ENCODE measurements at places on chromosomes 7 and 10.

- DNase-seq = no peak
Observed at GRCh38 chr10:52056291-52056690, 257.8 kb upstream of the DKK1 start.

GRCh38 chr10:25130906-25131305 is 43.9 kb upstream of the GPR158 start:
- DNase-seq = no peak

- no peak for DNase-seq
Observed at GRCh38 chr7:17022920-17023319, 141.1 kb upstream of the AGR3 start.

DNA sequence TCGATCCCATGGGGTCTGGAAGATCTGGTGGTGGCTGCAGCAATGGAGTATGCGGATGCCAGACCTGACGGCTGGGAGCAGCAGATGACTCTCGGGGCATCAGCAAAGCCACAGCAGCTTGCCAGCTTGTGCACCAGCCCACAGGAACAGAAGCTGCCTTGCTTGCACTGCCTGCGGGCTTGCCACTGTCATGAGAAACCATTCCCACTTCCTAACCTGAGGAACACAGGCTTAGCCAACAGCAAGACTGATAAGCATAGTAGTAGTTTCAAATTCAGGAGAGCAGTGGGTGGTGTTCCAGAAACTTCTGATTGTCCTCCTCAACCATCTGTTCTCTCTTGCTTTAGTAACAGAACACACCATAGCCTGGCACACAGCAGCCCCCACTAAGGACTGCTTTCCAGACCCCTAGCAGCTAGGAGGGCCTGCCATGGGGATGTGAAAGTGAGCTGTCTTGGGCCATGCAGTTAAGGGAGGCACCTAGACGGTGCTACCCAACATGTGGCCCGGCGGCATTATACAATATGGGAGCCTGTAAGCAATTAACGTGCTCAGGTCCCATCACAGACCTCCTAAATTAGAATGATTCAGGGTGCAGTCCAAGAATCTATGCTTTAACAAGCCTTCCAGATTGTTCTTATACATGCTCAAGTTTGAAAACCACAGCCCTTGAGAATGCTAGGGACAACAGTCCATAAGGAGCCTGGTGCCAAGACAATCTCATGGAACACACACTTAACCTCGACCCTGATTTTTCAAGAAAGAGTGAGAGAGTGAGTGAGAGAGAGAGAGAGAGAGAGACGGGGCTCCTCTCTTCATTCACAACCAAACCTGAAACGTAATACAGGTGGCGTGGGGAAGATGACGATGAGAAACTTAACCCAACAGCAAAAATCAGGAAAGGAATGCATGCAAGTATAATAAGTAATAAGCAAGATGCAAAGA is 7.1 kb downstream of the ANXA11 start:
- DNase-seq = no peak

- no peak for DNase-seq
Observed at GRCh38 chr7:98051118-98051744, 55.4 kb upstream of the LMTK2 start.

DNA sequence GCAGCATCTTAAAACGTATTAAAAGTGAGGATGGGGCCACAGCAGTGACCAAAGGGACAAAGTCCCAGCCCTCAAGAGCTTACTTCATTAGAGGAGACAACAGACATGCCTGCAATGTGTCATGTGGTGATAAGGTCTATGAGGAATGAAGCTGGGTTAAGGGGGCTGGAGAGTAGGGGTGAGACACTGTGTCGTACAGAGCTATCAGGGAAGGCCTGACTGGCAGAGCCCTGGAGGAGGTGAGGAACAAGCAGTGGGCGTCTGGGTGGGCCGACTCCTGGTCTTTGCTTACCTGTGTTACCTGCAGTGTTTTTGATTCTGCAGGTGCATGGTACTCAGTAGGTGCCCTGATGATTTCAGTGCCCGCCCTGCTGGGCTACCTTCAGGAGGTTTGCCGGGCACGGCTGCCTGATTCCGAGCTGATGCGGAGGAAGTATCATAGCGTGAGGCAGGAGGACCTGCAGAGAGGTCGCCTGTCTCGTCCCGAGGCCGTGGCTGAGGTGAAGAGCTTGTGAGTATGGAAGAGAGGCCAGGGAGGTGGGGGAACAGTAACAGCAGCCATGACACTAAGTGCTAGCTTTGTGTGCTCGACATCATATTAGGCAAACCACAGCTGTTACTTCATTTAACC is 7.6 kb downstream of the ZFYVE27 start:
- no peak for DNase-seq

GRCh38 chr10:132839061-132839460 is 53.1 kb upstream of the NKX6-2 start:
- DNase-seq = no peak

DNA sequence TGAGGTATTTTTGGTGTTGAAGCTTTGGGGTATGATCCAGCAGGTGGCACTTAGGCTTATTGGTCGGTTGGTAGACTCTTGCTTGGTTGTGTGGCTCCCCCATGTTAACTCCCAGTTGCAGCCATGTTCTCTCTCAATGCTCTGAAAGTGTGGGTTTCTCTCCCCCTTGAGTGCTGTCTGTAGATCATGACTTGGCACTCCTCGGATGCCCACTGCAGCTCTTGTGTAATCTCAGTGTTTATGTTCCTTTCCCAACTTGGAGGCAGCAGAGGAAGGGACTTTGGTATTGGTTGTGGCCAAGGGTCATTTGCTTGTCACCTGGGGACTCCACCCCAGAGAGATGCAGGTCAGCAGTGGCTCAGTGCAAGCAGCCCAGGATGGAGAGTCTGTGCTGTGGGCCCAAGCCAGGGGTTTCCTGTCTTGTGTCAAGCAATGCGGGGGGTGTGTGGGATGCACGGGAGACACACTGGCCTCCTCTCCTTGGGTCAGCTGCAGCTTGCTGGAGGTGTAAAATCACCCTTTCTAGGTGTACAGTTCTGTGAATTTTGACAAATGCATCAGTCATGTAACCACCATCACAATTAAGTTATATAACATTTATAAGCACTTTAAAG is 36.9 kb downstream of the PIK3CG start:
- DNase-seq = no peak

DNA sequence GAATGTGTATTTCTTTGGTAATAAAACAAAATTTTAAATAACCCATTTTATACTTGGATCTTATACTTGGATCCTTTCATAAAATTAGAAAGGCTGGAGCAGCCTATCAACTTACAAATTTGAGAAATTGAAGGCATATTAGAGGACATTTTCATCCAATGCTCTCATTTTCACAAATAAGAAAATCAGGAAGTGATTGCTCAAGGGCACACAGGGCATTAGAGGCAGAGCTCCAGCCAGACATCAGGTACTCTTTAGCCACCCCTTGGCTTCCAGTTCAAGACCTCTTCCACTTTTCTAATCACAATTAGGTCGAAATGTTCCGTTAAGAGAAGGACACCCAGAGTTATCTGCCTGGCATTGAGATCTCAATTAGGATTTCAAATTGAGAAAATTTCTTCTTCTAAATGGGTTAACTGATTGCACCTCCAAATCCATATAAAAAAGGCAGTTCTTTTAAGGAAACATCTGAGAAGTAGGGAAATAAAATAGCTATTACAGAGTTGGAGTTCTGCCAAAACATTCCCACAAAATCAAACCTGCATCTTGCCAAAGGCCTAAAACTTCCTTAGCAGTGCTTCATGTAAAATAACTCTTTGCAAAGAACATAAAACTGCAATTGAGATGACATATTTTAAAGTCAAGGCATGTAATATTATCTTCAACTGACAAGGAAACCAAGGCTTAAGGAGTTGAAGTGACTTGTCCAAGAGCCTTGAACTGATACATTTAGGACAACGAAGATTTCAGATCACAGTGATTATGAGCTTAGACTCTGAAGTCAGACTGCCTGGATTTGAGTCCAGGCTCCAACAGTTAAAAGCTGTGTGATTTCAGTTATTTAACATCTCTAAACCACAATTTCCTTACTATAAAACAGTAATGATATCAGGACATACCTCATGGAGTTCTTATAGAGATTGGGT is 2.4 kb downstream of the ACTA2 start:
- DNase-seq = no peak

DNA sequence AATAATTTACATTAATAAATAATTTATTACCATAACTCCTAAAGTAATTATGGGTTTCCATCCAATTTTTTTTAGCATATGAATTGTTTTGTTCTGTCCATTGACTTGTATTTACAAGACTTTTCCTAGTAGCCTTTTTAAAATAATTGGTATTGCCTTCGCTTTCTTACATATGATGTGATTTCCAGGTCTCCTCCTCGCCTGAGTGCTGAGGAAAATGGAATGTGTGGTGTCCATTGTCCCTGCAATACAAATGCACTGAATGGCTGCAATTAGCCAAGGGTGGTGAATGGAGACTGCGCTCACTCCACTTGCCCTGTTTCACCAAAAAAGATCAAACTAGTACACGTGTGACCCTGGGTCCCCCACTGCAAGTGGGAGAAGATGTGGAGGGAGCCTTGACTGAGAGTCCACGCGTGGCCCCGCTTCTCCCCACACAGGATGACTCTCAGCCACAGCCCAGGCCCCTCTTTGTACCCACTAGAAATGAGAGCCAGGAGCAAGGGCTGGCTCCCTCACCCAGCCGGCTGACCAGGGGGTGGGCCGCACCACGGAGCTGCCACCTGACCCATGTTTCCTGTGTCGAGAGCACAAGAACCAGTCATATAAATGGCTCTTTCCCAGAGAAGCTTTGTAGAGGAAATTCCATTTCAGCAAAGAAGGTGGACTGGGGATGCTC is 52.6 kb downstream of the FAM53B start:
- DNase-seq = no peak

- DNase-seq = no peak
Observed at GRCh38 chr10:133356549-133357284, 1.1 kb downstream of the FUOM start.

DNA sequence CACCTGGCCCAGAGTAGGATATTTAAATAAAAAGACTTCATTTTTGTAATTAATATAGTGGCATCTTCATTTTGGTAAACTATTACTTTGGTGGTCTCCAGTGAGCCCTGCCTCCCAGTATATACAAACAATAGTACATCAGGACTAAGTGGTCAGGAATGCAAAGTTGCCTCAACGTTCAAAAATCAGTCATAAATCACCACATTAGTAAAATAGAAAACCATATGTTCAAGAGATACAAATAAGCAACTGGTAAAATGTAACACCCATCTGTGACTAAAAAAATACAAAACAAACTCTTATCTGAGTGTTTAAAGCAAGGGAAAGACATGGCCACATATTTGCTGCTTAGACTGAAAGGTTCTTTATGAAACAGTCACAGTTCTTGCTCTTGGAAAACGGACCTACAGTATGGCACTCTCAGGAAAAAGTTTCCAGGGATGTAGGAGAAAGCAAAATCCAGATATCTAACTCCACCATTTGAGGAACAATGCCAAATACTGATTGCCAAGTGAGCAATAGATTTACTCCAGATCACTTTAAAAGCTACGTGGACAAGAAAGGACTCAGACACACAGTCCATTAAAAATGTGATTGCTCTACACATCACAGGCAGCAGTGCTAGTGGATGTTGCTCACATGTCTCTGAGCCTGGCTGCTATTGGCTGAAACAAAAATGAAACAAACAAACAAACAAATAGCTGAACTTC is 15.1 kb upstream of the RHOBTB1 start:
- no peak for DNase-seq

DNA sequence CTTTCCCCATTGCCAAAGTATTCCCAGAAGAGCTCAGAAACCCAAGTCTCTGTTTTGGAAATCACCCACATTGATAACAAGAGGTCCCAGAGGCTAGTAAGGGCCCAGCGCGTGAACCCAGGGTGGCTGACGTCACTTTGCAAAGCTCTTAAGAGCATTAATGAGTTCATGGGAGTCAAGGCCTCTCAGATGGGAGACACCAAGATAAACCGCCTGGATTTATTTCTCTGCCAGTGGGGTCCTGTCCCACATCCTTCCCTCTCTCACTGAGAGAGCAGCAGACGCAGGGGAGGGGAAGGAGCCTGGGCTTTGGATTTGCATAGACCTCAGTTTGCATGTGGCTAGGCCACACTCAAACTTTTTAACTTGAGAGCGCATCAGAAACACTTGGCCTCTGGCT is 184.8 kb upstream of the PDE1C start:
- DNase-seq = no peak

- no peak for DNase-seq
Observed at GRCh38 chr10:123884351-123884906, 7.2 kb downstream of the CPXM2 start.

- DNase-seq = no peak
Observed at GRCh38 chr7:21579341-21580072, 36.7 kb downstream of the DNAH11 start.

DNA sequence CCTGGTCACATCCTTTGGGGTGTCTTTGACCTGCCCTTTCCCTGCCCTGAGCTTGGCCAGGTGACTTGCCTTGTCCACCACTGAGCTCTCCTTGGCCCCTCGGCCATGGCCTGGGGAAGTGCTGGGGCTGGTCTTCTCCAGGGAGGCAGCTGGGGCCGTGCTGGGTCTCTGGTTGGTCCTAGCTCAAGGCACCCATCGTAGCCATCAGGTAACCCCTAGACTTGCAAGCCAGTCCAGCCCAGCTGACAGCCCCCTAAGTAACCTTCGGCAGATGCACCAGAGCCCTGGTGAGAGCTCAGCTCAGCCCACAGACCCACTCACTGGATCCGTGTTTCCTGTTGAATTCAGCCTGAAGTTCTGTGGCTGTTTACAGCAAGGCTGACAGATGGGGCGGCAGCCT is 176.2 kb upstream of the SHH start:
- no peak for DNase-seq

- DNase-seq = no peak
Observed at GRCh38 chr7:70923181-70923845, 208.6 kb upstream of the GALNT17 start.

DNA sequence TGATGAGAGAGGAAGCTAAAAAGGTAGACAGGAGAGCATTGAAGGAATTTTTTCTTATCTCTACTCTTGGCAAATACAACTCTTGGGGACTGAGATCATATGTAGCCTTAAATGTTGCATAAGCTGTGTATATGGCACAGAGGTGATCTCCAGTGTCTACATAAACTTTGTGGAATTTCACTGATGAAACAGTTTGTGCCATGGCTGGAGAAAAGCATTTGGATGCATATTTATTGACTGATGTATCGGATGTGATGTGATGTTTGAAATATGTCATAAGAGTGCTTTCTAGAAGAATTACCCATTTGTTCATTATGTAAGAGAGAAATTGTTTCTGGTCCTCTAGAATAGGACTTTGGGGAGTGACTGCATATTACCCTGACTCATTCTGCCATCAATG is 244.9 kb upstream of the LRRTM3 start:
- DNase-seq = no peak

GRCh38 chr10:17375936-17376584 is 78.3 kb downstream of the ST8SIA6 start:
- DNase-seq = no peak
